ENCODE measurements at places on chromosomes 7 and 10. TPM values are rescaled to one million over a fixed set of nuclear protein-coding genes. Genes with fewer than 3 reads are reported as not detected.

UNC5B gene
- 11.2 TPM for total RNA-seq

AVPI1 gene
- total RNA-seq: 23.0 TPM

GPR22 gene
- 1.1 TPM for total RNA-seq

SCART1 gene
- total RNA-seq: 4.2 TPM

CLDN3 gene
- total RNA-seq: 0.12 TPM

TAC1 gene
- total RNA-seq: 0.33 TPM

CALHM1 gene
- not detected for total RNA-seq

ACBD7 gene
- 4.5 TPM for total RNA-seq

PRKAR2B gene
- total RNA-seq: 23.4 TPM

CLRN3 gene
- not detected for total RNA-seq

CACUL1 gene
- 25.1 TPM for total RNA-seq

SFRP5 gene
- total RNA-seq: not detected

HOXA7 gene
- 0.77 TPM for total RNA-seq

H2BK1 gene
- total RNA-seq: not detected

TRPV5 gene
- not detected for total RNA-seq

TECTB gene
- not detected for total RNA-seq

OPN4 gene
- total RNA-seq: not detected

FANK1 gene
- total RNA-seq: 3.7 TPM

STOX1 gene
- total RNA-seq: 0.12 TPM

NYAP1 gene
- 1.2 TPM for total RNA-seq

CPEB3 gene
- total RNA-seq: 0.55 TPM

CCDC6 gene
- total RNA-seq: 37.1 TPM

STEAP4 gene
- total RNA-seq: under 0.01 TPM

MCM7 gene
- 56.1 TPM for total RNA-seq

C1GALT1 gene
- 52.0 TPM for total RNA-seq

MEOX2 gene
- total RNA-seq: under 0.01 TPM

AKR1E2 gene
- total RNA-seq: 24.9 TPM

HTR5A gene
- total RNA-seq: not detected

ANXA8 gene
- total RNA-seq: 0.12 TPM

TAS2R5 gene
- 1.00 TPM for total RNA-seq

All from uterine smooth muscle cell (primary cell).